SHP77 treated with DMSO at 0.1 percent for 48 hours (cell line): ENCODE measurements at places on chromosomes 11 and 22.

- DNase-seq: no peak
These were observed 125.6 kb downstream of the BRD1 start for GRCh38 chr22:49702068-49702397.

- no peak for DNase-seq
These were observed 37.8 kb downstream of the PACS1 start for GRCh38 chr11:66107600-66108510.

DNA sequence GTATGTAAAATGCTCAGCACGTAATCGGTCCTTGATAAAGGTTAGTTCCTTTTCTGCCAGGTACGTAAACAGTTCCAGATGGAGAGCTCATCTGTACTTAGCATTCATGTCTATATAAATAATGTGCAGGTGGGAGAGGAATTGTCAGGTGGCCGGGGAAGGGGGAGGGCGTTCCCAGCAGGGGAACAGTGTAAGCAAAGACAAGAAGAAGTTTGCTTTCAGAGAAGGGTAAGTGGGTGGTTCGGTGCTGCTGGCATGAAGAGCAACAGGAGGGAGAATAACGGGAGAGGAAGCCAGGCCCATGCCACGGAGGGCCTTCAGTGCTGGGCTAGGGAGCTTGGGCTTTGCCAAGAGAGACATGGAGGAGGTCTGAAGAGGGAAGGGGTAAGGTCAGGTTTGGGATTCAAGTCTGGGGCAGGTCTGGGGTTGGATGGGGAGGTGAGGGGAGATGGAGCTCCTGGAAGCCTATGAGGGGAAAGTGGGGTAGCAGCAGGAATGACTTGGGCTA, 11.4 kb upstream of the WNT11 start:
- peak; percentile 44 for DNase-seq

GRCh38 chr11:75203138-75203537, 37.4 kb upstream of the TPBGL start:
- DNase-seq: no peak

- no peak for DNase-seq
These were observed 54.1 kb downstream of the BRD1 start for GRCh38 chr22:49773531-49773930.

- DNase-seq: no peak
These were observed 22.3 kb downstream of the ARHGAP42 start for GRCh38 chr11:100709233-100709957.

- peak; percentile 87 for DNase-seq
These were observed 21.7 kb upstream of the TNRC6B start for GRCh38 chr22:40156001-40156516.

DNA sequence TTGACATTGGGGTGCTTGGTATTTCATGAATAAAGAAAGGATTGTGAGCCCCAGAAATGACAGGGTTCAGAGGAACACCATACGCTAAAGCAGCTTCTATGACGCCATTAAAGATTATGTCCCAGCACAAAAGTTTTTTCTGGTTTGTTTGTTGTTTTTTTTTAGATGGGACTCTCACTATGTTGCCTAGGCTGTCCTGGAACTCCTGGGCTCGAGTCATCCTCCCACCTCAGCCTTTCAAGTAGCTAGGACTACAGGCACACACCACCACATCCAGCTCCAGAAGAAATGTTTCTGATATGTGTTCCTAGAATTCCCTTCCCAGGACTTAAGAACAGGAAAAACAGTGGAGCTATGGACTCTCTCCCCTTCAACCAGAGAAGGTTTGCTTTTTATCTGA, 2.6 kb upstream of the RHOG start:
- DNase-seq: no peak

DNA sequence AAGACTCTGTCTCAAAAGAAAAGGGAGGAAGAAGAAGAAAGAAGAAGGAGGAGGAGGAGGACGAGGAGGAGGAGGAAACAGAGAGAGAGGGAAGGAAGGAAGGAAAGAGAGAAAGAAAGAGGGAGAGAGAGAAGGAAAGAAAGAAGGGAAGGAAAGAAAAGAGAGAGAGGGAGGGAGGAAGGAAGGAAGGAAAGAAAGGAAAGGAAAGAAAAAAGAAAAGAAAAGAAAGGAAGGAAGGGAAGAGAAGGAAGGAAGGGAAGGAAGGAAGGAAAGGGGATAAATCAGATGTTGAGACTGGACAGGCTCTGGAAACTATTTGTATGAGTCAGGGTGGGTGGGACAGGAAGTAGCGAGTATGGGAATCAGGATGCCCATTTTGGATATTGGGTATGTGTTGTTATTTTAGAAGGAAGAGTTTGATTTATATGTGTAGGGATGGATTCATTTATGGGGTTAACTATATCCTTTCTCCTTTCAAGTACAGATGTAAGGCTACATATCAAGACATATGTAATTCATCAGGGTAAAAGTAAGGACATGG, 6.0 kb upstream of the RPL3 start:
- no peak for DNase-seq

- no peak for DNase-seq
These were observed 4.1 kb downstream of the RFPL2 start for GRCh38 chr22:32200752-32201151.

- DNase-seq: no peak
These were observed 23.2 kb downstream of the ARHGAP1 start for GRCh38 chr11:46677169-46677568.

DNA sequence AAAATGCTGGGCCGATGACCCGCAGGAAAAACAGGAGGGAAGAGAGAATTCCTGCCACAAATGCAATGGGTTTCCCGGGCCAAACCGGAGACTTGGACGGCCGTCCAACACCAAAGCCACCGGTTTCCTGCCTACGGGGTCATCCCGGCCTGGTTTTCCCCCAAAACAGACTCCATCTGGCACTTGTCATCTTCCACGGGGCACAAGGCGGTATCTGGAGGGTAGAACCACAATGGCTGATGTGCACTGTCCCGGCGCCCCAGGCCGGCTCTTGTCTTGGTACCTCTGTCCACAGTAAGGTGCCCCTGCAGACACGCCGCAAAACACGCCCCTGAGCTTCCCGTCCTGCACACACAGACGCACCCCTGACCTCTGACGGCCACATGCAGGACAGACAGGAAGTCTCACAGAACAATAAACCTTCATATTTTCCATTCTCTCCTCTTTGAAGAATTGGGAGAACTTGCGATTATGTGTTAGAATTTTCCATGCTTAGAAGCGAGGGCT, 20.1 kb downstream of the CELSR1 start:
- no peak for DNase-seq

DNA sequence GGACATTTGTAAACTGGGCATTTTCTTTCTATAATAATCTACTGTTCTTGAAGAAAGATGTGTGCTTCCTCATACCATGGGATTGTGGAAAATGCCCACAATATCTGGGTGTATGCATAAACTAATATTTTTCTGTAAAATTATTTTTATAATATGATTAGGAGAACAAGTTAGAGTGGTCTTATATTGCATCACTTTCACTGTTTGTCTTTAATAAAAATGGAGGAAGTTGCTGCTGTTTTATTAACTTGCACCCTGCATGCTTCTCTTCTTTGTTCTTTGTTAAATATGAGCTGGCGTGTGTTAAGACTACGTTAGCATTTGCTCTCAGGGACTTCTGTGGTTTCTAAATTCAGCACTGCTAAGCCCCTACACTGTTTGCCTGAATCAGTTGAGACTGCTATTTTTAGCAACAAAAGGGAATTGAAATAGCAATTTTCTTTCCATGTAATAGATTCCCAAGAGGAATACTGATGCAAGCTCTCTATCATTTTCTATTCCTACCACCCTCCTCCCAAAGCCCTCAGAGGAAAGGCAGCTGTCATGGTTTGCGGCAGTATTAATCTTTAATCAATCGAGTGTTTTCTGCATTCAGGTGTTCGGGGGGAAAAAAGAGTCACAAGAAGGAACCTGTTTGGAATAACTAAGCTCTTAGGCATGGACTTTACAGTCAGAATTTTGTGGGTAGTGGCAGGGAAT, 56.1 kb downstream of the HSD17B12 start:
- DNase-seq: no peak

- no peak for DNase-seq
These were observed 432 bp downstream of the TNKS1BP1 start for GRCh38 chr11:57324154-57324885.

DNA sequence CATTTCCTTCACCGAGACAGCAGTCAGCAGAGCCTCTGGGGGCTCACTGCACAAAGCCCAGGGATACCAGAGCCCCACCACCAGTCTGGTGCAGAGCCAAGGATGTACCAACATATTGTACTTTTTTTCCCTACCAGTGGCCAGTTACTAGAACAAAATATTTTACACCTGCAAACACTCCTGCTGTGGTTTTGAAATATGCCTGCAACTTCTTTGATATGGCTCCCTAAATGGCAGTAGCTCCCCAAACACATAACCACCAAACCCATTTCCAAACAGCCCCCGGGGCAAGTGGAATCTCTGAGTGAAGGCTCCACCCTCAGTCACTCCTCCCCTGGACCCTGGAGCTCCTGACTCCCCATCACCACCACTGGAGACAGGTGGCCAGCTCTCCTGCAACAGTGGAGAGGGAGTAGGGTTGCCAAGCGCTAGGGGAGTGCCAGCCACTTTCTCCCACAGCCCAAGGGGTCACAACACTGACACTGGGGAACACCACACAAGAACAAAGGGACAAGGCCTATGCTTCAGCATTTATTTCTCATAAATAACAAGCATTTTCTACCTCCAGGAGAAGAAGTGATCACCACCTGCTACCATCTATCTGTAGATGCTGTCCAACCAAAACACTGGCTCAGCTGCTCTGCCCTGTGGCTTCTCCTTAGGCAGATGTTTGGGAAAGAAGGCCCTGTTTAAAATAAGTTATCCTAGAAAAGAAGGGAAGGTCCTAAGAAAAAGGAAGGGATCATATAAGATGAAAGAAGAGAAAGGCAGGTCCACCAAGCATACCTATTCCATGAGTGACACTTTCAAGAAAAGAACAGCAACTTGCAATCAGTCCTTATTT, 15.1 kb downstream of the DGCR2 start:
- no peak for DNase-seq

DNA sequence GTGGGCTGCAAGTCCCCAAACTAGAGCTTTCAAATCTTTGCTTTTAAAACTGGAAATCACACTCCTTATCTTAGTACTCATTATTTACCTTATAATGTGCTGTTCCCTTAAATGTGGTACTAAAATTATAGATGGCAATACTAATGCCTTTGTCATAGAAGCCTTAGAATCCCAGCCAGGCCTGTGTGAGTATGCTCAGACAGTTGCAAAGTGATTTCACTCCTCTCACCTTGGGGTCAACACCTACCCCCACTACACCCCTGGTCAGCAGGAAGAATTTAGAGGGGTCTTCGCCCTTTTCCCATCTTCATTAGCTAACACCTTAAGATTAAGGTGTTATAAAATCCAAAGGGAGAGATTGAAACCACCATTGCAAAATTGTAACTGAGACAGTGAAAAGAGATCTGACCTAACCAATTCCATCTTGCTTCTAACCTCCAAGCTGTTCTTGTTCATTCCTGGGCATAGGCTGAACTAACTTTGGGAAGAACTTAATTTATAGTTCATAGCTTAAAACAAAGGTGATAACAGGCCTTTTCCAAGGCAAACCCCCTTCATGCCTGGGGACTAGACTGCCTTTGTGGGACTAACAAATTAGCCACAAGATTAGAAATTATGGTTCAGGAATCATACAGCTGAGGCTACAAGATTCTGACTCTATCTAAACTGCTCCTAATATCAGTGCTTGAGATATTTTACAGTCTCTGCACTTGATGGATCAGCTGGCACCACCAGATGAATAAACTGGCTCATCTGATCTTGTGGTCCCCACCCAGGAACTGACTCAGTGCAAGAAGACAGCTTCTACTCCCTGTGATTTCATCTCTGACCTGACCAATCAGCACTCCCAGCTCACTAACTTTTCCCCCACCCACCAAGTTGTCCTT, 10.4 kb upstream of the MRPL17 start:
- DNase-seq: no peak

DNA sequence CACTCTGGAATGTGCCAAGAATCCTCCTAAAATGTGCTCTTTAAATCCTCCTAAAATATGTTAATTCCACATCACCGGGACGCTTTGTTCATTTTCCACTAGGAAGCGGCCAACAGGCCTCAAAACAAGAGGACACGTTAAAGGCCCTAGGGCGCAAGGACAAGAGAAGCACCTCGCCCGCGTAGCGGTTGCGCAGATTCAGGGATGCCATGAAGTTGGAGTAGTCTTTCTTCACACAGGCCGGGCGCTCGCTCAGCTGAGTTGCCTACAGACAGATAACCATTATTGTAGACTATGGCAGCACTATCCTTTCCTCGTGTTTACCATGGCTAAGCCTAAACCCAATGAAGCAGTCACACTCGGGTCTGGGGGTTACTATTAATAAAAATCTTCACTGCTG, 29.5 kb upstream of the SERPIND1 start:
- no peak for DNase-seq
